ENCODE measurements at places on chromosomes 6 and 20.

DNA sequence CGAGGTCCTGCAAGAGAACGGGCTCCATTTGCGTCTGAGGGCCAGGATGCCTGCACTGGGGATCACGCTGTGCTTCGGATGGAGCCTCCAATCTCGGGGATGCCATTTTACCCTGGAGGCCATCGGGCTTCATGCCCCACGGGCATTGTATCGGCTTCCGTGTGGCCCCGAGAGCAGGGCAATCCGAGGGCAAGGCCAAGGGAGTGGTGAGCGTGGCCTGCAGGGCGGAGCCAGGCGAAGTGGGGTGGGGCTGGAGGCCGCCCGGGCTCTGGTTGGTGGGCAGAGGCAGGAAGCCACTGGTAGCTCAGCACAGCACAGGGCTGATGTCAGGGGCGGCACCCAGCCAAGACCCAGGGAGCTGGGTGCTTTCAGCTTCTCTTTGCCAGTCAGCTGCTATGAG is 57.5 kb upstream of the BHLHE23 start:
- no peak for DNase-seq

- DNase-seq = no peak
Observed at GRCh38 chr6:13328875-13329183, 492 bp upstream of the TBC1D7 start.

- DNase-seq = no peak
Observed at GRCh38 chr6:25649611-25650010, 2.4 kb upstream of the SCGN start.

DNA sequence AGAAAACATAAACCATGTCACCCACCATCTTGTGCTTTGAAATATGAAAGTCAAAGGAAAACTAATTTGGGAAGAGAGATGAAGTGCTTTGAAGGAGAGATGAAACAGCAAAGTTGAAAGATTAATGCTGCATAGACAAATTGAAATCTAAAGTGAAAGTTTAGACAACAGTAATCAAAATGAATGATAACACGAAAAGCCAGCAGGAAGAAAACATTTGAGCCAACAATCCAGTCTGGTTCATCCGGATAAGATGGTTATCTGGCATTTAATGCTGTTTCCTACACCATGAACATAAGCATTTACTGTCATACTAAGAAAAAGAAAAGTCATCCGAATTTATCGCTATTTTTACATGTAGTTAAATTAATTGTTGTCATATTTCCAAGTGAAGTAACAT is 595 bp downstream of the HAO1 start:
- no peak for DNase-seq

DNA sequence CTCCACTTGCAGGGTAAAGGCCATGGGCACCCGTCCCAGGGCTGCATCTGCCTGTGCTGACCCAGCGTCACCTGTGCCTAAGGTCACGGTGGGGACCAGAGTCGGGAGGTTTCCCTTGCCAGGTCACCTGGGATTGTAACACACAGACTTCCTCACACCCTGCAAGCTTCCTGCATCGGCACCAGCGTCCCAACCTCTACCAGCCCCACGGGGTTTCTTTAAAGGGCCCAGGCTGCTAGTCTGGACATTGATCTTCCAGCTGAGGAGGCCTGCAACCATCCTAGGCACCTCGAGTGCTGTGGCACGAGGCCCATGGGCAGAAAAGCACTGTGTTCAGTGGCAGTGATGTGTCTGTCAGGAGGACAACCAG is 12.6 kb downstream of the ACSS1 start:
- no peak for DNase-seq

DNA sequence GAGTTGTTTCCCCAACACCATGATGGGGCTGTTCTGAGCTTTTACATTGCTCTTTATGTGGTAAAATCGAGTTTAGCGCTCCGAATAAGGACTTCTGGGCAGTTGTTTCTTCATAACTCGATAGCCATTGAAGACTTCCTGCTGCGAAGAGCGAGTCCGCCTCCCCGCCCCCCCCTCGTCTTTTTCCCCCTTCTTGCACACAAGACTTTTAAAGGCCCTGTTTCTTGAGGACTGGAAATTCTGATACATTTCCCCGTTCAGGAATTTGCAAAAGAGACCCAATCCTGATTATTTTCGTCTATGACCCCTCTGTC is 1.5 kb upstream of the CITED2 start:
- no peak for DNase-seq

- DNase-seq = no peak
Observed at GRCh38 chr20:5221061-5221430, 94.2 kb downstream of the CDS2 start.
